ENCODE measurements at places on chromosomes 7 and 10. TPM values are rescaled to one million over a fixed set of nuclear protein-coding genes. Genes with fewer than 3 reads are reported as not detected.

DNA sequence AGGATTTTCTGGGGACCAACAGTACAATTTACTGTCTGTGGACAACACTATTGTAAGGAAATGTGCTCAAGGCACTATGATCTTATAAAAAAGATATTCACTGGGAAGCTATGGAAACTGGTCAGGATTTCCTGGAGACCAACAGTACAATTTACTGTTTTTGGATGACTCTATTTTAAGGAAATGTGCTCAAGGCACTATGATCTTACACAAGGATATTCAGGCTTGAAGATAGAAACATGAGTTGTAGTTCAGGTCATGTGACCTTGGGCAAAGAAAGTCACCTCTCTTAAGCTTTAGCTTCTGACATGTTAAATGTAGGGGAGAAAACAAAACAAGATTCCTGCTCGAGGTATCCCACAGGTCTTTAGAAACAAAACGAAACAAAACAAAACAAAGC, 1.7 kb upstream of the ITPRID1 start:
- no peak for DNase-seq

- no peak for DNase-seq
Observed at GRCh38 chr7:105636982-105637381, 55.7 kb upstream of the EFCAB10 start.

DNA sequence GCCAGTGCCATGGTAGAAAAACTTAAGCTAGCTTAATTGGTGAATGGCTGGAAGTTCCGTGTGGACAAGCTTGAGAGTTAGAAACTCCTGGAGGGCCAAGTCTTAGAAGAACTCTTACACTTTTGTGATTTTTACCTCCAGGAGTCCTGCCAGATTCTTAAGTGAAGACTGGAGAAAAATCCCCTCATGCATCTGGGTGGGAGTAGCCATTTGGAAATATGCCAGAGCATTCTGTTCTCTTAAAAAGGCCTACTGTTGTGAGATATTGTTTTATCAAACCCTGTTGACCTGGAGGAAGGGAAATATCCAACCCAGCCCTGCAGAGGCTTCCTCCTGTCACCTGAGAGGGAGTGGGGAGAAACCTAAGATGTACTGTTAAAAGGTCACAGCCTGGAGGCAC, 17.6 kb upstream of the MCM10 start:
- no peak for DNase-seq

- no peak for DNase-seq
Observed at GRCh38 chr7:44912775-44913347, 27.5 kb upstream of the PURB start.

DNA sequence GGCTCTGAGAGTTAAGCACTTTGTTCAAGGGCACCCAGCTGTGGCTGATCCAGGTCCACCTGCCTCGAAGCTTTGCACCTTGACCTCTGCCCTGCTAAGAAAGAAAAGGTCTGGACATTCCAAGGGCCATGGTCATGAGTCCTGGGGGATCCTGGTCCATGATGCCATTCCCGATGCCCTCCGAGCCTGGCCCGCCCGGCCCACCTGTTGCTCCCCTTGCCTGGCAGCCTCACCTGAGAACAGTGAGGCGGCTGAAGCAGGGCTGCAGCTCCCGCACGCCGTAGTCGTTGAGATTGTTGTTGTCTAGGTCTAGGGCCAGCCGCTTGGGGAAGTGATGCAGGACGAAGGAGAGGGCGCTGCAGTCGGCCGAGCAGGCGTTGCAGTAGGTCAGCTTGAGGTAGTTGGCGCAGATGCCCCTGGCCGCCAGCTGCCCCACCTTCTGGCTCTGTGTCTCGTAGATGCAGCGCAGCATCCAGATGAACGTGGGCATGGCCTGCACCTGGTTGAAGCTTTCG, 27.5 kb downstream of the NOD1 start:
- DNase-seq = no peak

Gene KCND2
- total RNA-seq = 2.1 TPM

Gene DNAH11
- 0.33 TPM for total RNA-seq

Gene FAM241B
- total RNA-seq = 0.26 TPM

Gene CAV1
- 174 TPM for total RNA-seq

Gene ZNF655
- 70.1 TPM for total RNA-seq

Gene ATG9B
- under 0.01 TPM for total RNA-seq
